ENCODE measurements at places on chromosomes 5 and 9. TPM values are rescaled to one million over a fixed set of nuclear protein-coding genes. Genes with fewer than 3 reads are reported as not detected.

- DNase-seq = no peak
- no peaks in the 10 kb centered on the region for H3K4me1 ChIP-seq
Measured at GRCh38 chr5:63262185-63262981, 683.8 kb downstream of the LRRC70 start.

DNA sequence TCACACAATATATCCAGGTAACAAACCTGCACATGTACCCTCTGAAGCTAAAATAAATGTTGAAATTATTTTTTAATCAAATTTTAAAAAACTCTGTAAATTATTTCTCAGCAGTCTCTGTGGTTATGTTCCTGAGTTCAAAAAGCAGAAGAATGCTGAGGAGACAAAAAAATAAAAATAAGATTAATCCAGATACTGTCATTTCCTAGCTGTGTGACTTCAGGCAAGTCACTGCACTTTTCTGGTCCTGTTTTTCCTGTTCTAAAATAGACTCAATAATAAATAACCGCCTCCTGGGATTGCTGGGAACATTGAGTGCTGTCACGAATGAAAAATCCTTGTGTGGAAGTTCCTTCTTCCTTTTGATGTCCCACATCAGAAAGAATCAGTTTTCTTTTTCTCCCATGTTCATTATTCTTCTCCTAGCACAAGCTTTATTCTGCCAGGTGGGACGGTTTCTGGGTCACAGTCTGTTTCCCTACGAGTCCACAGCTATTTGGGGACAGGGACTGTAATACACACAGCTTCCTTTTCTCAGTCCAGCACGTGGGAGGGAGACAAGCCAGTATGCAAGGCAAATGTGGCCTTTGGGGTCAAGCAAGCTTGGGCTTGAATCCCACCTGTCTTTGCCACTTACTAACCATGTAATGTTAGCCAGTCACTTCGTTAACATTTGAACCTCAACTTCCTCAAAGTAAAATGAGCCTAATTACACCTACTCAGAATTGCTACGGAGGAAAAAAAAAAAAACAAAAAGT, 156.9 kb downstream of the TRIM32 start:
- DNase-seq = no peak
- no peaks in the 10 kb centered on the region for H3K27me3 ChIP-seq
- no peaks in the 10 kb centered on the region for H3K36me3 ChIP-seq
- H3K4me1 ChIP-seq = no peaks in the 10 kb centered on the region

GRCh38 chr9:20945269-20945668, 86.2 kb downstream of the HACD4 start:
- H3K4me3 ChIP-seq = no peak overlapping the region
- no peaks in the 10 kb centered on the region for H3K27me3 ChIP-seq
- no peak for DNase-seq
- H3K36me3 ChIP-seq = peaks cover 5% of the 10 kb centered on the region
- H3K4me1 ChIP-seq = no peaks in the 10 kb centered on the region
- H3K27ac ChIP-seq = no peak overlapping the region

The GMCL2 gene
- not detected for total RNA-seq

- DNase-seq = no peak
- H3K4me1 ChIP-seq = no peaks in the 10 kb centered on the region
Measured at GRCh38 chr5:6745706-6746222, 32.5 kb downstream of the TENT4A start.

GRCh38 chr5:129392681-129393080, 67.4 kb upstream of the ADAMTS19 start:
- no peak for DNase-seq
- no peak overlapping the region for H3K4me3 ChIP-seq
- H3K4me1 ChIP-seq = no peaks in the 10 kb centered on the region
- no peaks in the 10 kb centered on the region for H3K36me3 ChIP-seq
- H3K27ac ChIP-seq = no peak overlapping the region

The GRM6 gene
- not detected for total RNA-seq

DNA sequence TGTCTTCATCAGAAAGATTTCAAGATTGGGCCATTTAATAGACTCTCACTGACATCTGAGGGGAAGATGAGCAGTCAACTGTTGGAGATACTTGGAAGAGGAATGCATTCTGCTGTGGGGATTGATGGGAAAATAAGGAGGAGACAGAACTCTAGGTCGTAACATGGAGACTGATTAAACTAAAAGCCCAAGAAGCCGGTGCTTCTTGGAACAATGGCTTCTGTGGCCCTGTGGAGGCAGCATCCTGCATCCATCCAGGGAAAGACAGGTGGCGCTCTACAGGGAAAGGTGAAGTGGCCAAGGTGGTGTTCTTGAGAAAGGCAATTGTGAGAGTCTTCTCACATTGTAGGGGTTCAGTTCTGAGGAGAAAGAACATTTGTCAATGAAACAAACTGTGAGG, 31.3 kb downstream of the ZFAND5 start:
- no peak overlapping the region for H3K4me3 ChIP-seq
- DNase-seq = no peak
- H3K36me3 ChIP-seq = no peaks in the 10 kb centered on the region
- no peaks in the 10 kb centered on the region for H3K27me3 ChIP-seq
- H3K4me1 ChIP-seq = no peaks in the 10 kb centered on the region
- no peak overlapping the region for H3K27ac ChIP-seq

GRCh38 chr9:6656614-6657300, 11.2 kb upstream of the GLDC start:
- H3K27ac ChIP-seq = no peak overlapping the region
- H3K4me3 ChIP-seq = no peak overlapping the region
- H3K27me3 ChIP-seq = no peaks in the 10 kb centered on the region
- peaks cover 29% of the 10 kb centered on the region for H3K4me1 ChIP-seq

- no peak for DNase-seq
- no peaks in the 10 kb centered on the region for H3K36me3 ChIP-seq
- H3K27ac ChIP-seq = peak within 1 kb of the TSS; percentile 25
- peaks cover 5% of the 10 kb centered on the region for H3K27me3 ChIP-seq
- peak within 1 kb of the TSS; percentile 78 for H3K4me3 ChIP-seq
- H3K4me1 ChIP-seq = no peaks in the 10 kb centered on the region
Measured at GRCh38 chr5:74865804-74866595, at the start of gene FAM169A. Gene FAM169A, minus strand, starts transcription at chr5:74866387. Its CDS starts 24,711 bp downstream, at chr5:74841676.

- peaks cover 12% of the 10 kb centered on the region for H3K4me1 ChIP-seq
- H3K27me3 ChIP-seq = no peaks in the 10 kb centered on the region
- no peak overlapping the region for H3K27ac ChIP-seq
- no peaks in the 10 kb centered on the region for H3K36me3 ChIP-seq
- no peak for DNase-seq
Measured at GRCh38 chr5:50855001-50855400, 188.6 kb downstream of the PARP8 start.

DNA sequence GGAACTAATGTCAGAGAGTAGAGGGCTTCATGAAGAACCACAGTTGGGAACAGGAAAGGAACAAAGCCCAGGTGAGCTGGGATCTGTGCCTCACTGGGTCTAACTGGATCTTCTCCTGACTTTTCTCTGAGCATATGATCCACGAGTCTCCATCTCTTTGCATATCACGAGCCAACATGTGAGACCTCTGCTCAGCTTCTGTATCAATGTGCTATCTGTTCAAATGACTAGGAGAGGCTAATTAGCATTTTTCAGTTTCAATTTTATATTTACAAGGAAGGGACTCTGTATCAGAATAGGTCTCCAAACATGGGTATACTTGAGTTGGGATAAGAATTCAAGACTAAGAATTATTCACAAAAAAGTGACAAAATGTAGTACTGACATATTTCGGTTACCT, 73.8 kb upstream of the SGCD start:
- H3K27ac ChIP-seq = no peak overlapping the region
- H3K27me3 ChIP-seq = no peaks in the 10 kb centered on the region

- H3K27me3 ChIP-seq = no peaks in the 10 kb centered on the region
- no peak for DNase-seq
- peaks cover 4% of the 10 kb centered on the region for H3K4me1 ChIP-seq
- H3K4me3 ChIP-seq = no peak overlapping the region
Measured at GRCh38 chr9:32581512-32582143, 8.7 kb upstream of the NDUFB6 start.

GRCh38 chr9:847505-847904, 6.0 kb downstream of the DMRT1 start:
- no peak overlapping the region for H3K4me3 ChIP-seq
- H3K4me1 ChIP-seq = peaks cover 7% of the 10 kb centered on the region
- no peak overlapping the region for H3K27ac ChIP-seq
- peaks cover 6% of the 10 kb centered on the region for H3K27me3 ChIP-seq
- DNase-seq = no peak

DNA sequence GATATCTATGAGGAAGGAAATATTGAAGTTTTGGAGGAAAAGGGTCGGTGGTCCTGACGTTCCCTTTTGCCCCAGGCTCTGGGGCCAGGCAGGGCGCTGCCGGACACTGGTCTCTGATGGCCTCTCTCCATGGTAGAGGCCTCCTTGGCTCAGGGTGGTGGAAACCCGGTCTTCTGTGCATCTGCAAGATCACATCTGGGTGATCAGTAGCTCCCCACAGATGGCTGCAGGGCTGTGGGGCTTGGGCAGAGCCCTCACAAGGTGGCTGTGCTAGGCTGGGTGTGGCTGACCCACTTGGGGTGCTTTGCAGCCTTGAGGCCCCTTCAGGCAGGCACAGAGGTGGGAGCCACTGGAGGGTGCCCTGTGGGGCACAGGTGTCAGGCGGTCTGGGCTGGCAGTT, 53.9 kb upstream of the RNU6ATAC start:
- H3K4me1 ChIP-seq = no peaks in the 10 kb centered on the region
- no peak overlapping the region for H3K4me3 ChIP-seq
- H3K27ac ChIP-seq = no peak overlapping the region
- no peaks in the 10 kb centered on the region for H3K36me3 ChIP-seq

DNA sequence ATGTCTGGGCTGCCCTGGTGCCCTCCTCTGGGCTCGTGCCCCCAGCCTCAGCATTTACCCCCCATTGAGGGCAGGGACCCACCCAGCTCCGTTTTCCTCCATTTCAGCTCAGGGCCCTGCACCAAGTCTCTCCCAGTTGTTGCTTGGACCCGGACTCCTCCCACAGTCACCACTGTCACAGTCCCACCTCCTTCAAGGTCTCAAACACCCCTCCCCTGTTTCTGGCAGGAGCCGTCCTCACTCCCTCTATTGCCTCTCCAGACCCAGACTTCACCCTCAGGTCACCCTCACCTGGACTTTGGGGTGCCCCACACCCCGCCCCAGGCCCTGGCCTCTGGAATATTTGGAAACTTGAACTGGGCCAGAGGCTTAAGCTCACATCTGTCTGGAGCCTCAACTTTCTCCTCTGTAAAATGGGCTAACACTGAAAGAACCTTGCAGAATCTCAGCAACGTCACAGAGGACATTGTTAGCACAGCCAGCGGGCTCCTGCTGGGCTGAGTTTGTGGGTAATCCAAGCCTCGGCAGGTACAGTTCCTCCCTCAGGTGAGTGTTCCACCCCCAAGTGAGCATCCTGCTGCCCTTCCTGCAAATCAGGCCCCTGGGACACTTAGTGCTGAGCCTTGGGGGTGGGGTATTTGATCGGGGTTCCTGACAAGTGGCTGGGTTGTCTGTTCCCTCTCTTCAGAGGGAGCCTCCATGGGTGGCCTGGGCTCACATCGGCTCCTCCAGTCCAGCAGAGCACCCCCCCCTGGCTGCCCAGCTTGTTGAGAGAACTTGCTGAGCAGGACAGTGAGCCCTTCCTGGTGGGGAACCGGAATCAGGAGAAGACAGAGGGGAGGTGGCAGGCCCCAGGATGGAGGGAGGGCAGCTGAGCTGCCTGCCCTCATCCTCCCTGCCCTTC, 130.1 kb downstream of the C9orf50 start:
- H3K27me3 ChIP-seq = peaks cover 2% of the 10 kb centered on the region
- no peak overlapping the region for H3K27ac ChIP-seq
- H3K4me3 ChIP-seq = no peak overlapping the region
- H3K36me3 ChIP-seq = no peaks in the 10 kb centered on the region

The SPINK5 gene
- total RNA-seq = not detected

GRCh38 chr9:121268598-121268850, 562 bp downstream of the GSN start:
- no peaks in the 10 kb centered on the region for H3K27me3 ChIP-seq
- DNase-seq = no peak
- no peaks in the 10 kb centered on the region for H3K36me3 ChIP-seq
- peak overlapping the region; percentile 87 for H3K4me3 ChIP-seq
- peaks cover 16% of the 10 kb centered on the region for H3K4me1 ChIP-seq
- no peak overlapping the region for H3K27ac ChIP-seq

The FBP2 gene
- total RNA-seq = not detected

- no peaks in the 10 kb centered on the region for H3K36me3 ChIP-seq
- peaks cover 4% of the 10 kb centered on the region for H3K27me3 ChIP-seq
- peaks cover 7% of the 10 kb centered on the region for H3K4me1 ChIP-seq
- no peak for DNase-seq
Measured at GRCh38 chr9:129258823-129259301, 80.8 kb upstream of the IER5L start.

The CEL gene
- total RNA-seq = 4.1 TPM

DNA sequence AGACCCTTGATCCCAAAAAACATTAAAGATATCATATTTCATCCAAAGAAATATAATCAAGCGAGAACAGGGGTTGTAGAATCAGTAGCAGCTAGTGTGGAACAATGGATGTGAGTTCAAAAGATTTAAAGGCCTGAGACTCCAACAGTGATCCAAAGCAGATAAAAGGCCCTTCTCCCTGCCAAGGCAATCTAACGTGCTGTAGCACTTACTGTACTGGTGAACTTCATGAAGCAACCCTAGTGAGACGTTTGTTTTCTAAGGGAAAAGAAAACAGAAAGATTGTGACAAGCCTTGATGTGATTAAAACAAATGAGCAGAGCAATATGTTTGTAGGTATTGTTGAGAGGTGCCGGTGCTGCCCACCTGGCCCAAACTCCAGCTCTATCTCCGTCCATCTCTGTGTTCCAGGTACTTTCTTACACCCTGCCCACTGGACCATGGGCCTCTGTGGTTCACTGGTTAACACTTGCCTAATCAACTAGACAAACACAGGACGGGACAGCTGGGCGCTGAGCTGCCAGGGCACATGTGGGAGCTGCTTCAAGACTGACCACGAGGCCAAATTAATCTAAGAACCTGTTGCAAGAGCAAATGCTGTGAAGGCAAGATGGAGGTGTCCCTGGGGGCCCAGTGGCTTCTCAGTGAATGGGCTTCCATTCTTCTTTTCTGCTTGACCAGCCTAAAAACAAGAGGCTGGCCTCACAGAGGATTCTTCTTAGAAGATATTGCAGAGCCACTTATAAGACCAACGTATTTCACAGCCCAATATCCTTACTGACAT, 265.5 kb downstream of the CWC27 start:
- no peak for DNase-seq
- peaks cover 15% of the 10 kb centered on the region for H3K4me1 ChIP-seq
- H3K4me3 ChIP-seq = no peak overlapping the region
- H3K27me3 ChIP-seq = no peaks in the 10 kb centered on the region
- no peak overlapping the region for H3K27ac ChIP-seq

DNA sequence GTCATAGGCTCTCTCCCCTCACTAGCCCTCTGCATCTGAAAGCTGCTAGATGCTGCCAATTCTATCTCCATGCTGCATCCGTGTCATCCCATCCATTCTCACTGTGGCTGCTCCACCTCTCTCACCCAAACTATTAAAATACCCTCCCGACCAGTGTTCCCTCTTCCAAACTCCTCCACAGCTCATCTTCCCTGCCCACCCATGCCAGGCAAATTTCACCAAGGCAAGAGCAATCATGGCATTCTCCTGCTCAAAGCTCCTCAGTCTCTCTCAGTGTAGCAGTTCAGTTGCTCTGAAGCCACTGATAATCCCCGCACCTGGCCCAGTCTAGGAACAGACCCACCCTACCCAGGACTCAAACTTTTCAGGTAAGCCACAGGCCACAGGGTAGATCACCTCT, 48.4 kb downstream of the SPOCK1 start:
- H3K4me1 ChIP-seq = no peaks in the 10 kb centered on the region
- no peaks in the 10 kb centered on the region for H3K36me3 ChIP-seq
- H3K27ac ChIP-seq = no peak overlapping the region
- no peak for DNase-seq
- no peak overlapping the region for H3K4me3 ChIP-seq

GRCh38 chr9:109593612-109594011, 95.5 kb upstream of the PTPN3 start:
- no peaks in the 10 kb centered on the region for H3K27me3 ChIP-seq
- no peaks in the 10 kb centered on the region for H3K36me3 ChIP-seq
- H3K27ac ChIP-seq = no peak overlapping the region
- no peak for DNase-seq

The PCDHA1 gene
- total RNA-seq = not detected

All from GM12878 (cell line).